ENCODE measurements at places on chromosomes 13 and 19.
A peak's percentile ranks its signal among the peaks of the same experiment; 100 is the strongest.

DNA sequence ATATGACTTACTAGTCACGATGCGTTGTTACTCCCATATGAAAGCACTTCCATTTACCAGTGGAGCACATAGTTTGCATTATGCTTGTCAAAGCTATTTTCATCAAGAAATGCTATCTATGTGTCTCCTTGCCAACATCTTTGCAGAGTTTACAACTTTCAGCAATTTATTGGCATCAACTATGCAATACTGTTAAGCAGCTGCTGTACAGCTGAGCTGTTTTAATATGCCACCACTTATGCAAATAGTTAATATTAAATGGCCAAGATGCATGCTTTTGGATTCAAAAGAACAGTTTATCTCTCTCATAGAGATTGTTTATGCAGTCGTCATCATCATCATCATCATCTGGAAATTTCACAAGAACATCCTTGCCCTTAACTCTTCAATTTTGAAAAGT lies 67.9 kb upstream of the KLF5 start:
- no peak for DNase-seq

DNA sequence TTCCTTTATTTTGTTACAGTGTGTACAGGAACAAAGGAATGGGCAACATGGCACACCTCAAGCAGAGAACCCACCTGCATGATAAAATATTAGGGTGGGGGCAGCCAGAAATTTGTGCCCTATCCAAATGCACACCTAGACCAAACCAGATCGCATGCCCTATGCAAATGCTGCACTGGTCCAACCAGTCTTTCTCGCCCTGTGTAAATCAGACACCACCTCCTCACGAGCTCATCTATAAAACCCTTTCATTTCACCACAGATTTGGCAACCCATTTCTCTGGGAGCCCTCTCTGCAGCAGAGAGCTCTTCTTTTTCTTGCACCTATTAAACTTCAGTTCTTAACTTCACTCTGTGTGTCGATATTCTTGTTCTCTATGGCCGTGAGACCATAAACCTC lies 1559.2 kb downstream of the SLITRK1 start:
- DNase-seq: no peak

GRCh38 chr13:107585469-107586180 lies 629.7 kb downstream of the LIG4 start:
- no peak for DNase-seq

DNA sequence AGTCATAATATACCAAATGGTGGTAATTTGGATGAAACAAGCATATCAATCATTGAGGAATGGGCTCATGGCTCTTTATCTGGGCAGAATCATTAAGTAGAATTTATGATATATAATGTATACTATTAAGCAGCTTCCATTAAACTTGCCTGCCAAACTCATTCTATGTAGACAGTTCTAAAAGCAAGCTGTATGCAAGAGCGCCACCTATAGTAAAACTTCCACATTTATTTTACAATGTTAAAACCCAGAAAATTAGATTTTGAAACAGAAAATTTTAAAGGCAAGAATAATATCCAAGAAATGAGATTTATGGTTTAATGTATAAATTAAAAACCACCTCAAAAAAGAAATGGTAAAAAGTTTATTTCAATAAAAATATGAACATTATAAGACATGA lies 161.5 kb downstream of the MZT1 start:
- no peak for DNase-seq

DNA sequence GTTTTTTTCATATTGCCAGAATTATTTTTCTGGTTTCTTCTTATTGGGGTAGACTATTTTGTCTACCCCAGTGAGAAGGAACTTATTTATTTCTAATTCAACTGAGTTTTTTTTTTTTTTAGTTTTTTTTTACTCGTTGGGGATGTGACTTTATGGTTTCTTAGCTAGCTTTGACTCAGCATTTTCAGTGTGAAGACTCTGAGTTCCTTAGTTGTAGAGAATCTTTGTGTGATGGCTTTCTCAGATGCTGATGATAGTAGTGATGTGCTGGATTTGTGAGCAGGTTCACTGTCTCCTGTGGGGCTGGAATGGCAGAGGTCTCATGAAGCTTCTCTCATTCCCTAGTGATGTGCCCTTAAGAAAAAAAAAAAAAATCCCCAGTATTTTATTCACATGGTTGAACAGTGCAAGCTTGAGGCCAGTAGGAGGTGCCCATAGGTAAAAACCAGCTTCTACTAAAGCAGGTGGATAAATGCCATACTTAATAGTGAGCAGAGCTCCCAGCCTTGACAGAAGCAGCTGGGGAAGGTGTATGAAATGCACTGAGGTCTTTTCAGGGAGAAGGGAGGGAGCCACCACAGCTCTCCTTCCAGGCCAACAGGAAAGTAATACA lies 106.2 kb upstream of the KLF5 start:
- no peak for DNase-seq

- DNase-seq: peak; percentile 35
Measured at GRCh38 chr19:46297700-46298478, 1.0 kb downstream of the HIF3A start.

- no peak for DNase-seq
Measured at GRCh38 chr13:29454931-29455481, 140.5 kb downstream of the SLC7A1 start.

DNA sequence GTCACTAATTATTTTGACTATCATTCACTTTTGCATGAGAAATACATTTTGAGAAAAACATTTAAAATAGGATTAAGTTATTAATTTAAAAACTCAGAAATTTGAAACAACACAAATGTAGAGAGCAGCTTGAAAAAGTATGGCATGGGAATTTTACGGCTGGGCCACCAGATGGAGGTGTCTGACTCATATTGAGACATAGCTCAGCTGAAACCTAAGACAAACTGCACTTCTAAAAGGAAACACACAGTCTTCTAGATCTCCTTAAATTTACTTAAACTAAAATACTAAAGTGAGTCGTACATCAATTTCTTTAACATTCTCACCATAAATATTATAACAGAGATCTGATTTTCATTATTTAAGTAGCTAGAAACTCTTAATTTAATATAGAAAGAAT lies 41.9 kb upstream of the POSTN start:
- DNase-seq: no peak

Measured in adrenal gland (tissue), 19 donors.